ENCODE measurements at places on chromosomes 16 and 17.
A peak's percentile ranks its signal among the peaks of the same experiment; 100 is the strongest.

- DNase-seq = no peak
These were observed 120.2 kb downstream of the RAP1GAP2 start for GRCh38 chr17:2916461-2916860.

- DNase-seq = no peak
These were observed 78.8 kb downstream of the WWP2 start for GRCh38 chr16:69840975-69841374.

GRCh38 chr17:80504686-80505413 is 28.4 kb upstream of the NPTX1 start:
- DNase-seq = no peak

GRCh38 chr16:78230832-78231231 is 131.4 kb downstream of the WWOX start:
- DNase-seq = no peak

- DNase-seq = no peak
These were observed 11.8 kb downstream of the PEMT start for GRCh38 chr17:17579691-17580090.

GRCh38 chr16:29230671-29231096 is 175.8 kb downstream of the NPIPB11 start:
- no peak for DNase-seq

- no peak for DNase-seq
These were observed 21.2 kb downstream of the SOCS3 start for GRCh38 chr17:78338486-78339259.

DNA sequence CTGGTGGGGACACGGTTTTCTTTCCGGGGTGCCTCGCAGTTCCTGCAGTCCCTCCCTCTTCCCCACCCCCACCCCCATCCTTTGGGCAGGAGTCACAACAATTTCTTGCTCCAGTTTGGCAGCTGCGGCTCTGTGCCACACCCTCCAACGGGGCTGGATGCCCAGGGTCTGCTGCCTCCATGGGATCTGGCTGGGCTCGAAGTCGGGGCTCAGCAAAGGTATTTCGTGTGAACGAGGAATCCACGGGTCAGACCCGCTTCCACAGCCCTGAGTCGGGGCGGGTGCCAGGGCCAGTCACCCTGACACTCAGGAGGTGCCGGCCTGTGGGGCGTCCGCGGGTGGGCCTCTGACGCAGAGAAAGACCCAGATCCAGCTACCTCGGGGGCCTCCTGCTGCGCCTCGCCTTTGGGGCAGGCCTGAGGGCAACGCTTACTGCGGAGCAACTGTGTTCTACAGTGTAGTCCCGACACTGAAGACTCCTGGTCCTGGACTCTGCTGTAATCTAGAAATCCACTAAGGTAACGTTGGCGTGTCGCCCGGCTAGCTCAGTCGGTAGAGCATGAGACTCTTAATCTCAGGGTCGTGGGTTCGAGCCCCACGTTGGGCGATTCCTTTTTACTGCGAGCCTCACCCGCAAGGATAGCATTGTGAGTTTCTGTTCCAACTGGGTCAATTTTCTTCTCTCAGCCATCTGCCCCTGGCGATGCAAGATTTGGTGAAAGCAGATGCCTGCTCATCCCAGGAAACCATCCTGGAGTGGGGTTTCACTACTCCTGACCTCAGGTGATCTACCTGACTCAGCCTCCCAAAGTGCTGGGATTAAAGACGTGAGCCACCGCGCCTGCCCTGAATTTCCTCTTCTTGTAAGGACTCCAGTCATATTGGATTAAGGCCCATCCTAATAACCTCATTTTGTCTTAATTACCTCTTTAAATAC is 12.6 kb upstream of the OR1F1 start:
- DNase-seq = no peak

DNA sequence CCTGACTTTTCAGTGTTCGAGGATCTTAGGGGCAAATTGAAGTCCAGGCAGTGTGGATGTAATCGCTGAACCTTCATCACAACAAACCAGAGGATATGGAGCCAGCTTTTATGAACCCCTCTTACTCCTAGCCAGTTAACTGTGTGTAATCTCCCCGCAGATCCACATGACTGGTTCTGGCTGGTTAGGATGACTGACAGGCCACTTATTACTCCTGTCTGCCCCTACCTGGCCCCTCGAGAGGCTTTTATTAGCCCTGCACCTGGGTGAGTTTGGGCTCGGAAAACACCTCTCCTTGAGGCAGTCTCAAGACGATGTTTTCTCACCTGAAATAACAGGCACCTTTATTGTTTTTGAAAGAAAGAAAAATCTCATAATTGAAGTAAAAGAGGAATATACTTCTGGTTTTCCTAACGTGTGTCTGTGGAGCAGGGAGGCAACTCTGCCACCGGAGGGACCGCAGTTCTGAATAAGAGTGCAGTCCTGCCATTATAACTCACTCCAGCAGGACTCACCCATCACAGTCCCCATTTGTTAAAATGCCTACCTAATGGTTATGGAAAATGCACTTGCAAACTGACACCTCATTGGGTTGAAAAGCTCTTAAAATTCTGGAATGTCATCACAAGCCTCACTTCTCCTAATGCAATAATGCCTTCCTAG is 291.9 kb upstream of the N4BP1 start:
- no peak for DNase-seq

DNA sequence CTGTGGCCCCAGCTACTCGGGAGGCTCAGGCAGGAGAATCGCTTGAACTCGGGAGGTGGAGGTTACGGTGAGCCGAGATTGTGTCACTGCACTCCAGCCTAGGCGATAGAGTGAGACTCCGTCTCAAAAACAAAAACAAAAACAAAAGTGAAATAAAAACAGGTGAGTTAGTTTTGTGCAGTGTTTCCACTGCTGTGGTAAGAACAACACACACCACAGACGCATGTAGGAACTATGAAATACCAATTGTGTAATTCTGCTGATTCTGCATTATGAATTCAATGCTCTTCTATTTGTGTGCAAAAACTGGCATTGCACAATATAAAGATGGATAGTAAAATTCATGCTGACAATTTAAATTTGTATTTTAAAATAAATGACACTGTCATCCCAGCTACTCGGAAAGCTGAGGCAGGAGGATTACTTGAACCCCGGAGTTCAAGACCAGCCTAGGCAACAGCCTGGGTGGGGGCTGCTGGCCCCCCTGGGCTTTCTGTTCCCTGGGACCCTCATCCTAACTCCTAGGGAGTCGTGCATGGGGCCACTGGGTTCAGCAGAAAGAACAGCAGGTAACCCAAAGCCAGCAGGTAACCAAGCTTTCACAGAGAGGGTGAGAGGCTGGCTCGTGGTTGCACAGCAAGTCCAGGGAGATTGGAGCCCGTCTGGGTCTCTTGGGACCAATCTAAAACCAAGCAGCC is 10.6 kb upstream of the RHBDF2 start:
- DNase-seq = peak; percentile 55

- no peak for DNase-seq
These were observed 8.1 kb upstream of the ITGAE start for GRCh38 chr17:3809135-3809534.

DNA sequence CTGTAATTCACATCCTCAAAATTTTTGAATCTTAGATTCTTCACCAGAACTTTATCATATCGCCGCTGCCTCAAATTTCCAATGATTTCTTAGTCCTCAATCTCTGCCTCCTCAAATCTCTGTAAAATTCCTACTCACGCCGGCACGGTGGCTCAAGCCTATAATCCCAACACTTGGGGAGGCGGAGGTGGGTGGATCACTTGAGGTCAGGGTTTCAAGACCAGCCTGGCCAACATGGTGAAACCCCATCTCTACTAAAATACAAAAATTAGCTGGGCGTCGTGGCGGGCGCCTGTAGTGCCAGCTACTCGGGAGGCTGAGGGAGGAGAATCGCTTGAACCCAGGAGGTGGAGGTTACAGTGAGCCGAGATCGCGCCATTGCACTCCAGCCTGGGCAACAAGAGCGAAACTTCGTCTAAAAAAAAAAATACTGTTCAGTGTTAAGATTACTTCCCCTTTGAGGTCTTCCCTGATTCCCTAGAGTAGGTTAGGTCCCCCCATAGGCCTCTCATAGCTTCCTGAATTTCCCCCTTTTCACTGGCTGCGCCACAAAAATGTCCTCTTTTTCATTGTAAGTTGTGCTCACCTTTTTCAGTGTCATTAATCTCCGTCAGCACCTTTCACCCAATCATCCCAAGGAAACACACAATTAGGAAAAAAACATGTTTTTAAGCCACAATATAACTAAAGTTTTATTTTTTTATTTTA is 919 bp upstream of the CBX1 start:
- DNase-seq = peak; percentile 75

GRCh38 chr17:80224683-80225082 is 4.5 kb downstream of the SLC26A11 start:
- DNase-seq = no peak

DNA sequence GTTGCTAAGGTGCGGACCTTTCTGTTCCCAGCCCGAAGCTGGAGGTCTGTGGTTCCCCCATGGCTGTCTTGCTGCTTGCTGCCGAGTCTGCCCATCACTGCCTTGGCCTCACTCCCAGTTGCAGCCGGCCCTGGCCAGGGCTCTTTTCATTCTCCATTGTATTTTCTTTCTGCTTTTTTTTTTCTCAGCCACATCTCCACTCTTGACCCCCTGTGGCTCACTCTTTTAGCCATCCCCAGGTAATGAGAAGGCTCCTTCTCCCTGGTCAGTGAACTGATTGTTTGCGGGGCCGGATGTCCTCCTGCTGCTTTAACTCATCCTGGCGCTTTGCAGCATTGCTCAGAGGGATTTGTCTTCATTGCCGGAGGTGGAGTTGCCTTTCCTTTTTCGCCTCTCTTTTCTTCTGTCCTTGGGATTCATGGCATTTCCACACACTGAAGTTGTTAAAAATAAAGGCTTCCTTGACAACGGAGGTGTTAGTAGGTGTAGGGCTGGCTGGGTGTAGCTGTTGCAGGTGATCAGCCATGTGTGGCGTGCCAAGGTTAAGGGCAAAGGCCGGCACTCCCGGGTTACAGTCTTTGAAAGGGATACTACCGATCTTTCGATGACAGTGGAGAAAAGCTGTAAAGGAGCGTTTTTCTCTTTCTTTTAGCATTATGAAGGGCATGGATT is 34.1 kb downstream of the MAP2K6 start:
- DNase-seq = no peak

DNA sequence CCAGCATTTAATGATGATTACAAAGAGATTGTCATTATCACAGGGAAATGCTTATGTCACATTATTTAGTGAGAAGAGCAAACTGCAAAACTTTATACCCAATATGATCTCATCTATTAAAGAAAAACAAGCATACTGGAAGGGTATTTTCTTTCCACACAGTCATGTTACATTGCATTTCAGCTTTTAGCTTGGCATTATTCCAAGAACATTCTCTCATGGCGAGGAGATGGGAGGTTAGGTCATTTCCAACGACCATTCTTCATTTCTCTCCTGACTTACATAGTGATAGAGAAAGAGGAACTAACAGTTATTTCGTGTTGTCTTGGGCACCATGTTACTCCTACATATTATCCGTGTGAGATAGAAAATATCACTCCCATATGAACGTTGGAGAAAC is 309.4 kb upstream of the XYLT1 start:
- DNase-seq = peak; percentile 14

DNA sequence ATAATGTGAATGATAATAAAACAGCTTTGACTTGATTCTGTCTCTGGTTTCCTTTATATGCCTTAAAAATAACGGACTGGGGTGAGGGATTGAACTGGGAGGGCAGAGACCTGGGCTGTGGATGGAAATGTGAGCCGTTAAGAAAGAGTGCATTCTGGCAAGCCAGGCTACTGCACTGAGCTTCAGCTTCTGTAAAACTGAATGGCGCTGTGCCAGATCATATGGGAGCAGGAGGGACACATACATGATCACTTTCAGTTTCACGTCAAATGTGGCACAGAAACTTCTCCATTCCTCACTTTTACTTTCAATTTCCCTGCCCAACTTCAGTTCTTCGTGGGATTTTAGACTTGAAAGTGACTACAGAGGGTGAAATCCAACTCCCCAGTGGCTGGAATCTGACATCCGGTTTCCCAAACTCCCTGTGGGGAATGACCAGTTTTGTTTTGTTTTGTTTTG is 1.1 kb downstream of the MT2A start:
- DNase-seq = peak; percentile 97
